T-helper 2 cell treated with Interferon-gamma antibody and Interleukin-4, amounts not matched to agents 5 μg/mL and 100 μg/mL, for 36 hours (primary cell): ENCODE measurements at places on chromosomes 2 and 18.

GRCh38 chr2:38218591-38218991 lies 142.6 kb upstream of the CYP1B1 start:
- no peak for DNase-seq

- DNase-seq: no peak
Observed at GRCh38 chr2:45570671-45571334, 40.3 kb downstream of the SRBD1 start.

- DNase-seq: no peak
Observed at GRCh38 chr2:71686781-71687180, 233.4 kb downstream of the DYSF start.

- DNase-seq: no peak
Observed at GRCh38 chr2:11072550-11072949, 82.7 kb upstream of the SLC66A3 start.

- DNase-seq: no peak
Observed at GRCh38 chr2:33250417-33251029, 225.9 kb upstream of the RASGRP3 start.

- no peak for DNase-seq
Observed at GRCh38 chr2:231241755-231242507, 43.5 kb downstream of the ARMC9 start.

DNA sequence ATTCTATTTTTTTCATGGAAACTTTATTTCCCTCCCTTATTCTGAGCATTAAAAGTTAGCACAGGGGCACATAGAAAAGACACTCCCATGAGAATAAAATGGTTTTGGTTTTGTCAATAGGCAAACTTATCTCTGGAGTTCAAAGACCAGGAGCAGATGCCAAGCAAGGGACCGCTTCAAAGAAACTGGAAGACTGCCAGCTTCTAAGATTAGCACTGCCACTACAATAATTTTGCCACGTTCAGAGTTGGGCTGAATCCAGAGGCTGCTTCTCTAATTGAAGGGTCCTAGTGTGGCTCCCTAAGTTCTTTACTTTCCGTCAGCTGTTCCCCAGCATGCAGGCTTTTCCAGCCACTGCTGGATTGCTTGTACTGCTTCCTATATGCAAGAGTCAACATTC lies 681.0 kb upstream of the GCFC2 start:
- no peak for DNase-seq

DNA sequence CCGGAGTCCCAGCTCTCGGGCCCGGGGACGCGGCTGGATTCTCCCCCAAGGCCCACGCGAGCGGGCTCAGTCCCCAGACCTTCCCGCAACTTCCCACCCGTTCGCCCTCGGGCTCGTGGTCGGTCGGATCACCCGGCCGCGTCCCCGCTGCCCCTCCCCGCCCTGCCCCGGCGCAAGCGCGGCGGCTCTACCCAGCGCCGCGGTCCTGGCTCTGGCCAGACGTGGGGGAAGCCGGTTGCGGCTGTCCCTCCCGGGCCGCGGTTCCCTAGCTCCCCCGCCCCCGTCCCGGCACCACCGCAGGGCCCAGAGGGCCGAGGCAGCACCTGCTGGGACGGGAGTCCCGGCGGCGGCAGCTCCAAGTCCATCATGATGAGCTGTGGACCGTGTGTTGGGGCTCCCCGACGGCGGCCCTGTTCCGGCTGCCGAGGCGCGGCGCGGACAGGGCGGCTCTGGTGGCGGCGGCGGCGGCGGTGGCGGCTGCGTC lies 276 bp downstream of the NFE2L2 start:
- DNase-seq: no peak

- no peak for DNase-seq
Observed at GRCh38 chr2:198880421-198880820, 577.3 kb downstream of the SATB2 start.

GRCh38 chr2:216006164-216006663 lies 7.1 kb downstream of the MREG start:
- peak; percentile 65 for DNase-seq

GRCh38 chr18:25235401-25236042 lies 116.4 kb downstream of the ZNF521 start:
- DNase-seq: no peak

GRCh38 chr2:218397820-218398436 lies 1.7 kb upstream of the CTDSP1 start:
- DNase-seq: peak; percentile 76

GRCh38 chr2:211331736-211332135 lies 775.3 kb downstream of the CPS1 start:
- no peak for DNase-seq

DNA sequence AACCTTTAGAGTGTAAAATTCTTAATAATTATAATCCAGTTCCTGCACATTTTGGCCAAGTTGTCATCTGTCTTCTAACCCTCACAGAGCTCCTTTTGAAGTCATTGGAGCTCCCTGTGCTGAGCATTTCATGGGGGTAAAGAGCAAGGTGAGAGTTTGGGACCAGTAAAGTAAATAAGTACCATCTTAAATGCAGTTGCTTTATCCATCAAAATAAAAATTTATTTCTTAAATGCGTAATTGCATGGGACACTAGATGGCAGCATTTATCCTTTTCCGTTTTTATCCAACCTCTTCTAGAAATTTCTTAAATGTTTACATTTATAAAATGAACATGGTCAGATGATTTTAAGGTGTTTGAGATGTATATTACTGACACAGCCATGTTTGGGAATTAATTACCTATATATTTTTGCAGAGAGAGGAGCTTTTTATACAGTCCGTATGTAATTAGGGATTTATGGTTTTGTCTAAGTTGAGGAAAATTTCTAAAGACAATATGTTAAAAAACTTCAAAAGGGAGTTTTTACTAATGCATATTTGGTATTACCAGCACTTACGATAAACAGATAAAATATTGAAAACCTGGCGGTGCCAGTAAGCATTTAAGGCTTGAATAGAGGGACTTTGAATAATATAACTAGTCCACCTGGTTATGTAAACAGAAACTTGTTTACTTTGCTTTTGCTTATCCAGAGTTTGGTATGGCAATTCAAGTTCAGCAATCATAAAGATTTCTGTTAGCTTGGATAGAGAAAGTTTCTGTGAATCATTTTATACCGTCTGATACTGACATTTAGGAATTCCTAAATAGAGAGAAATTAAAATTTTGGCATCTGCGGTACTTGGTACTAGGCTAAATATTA lies 54.5 kb downstream of the ACSL3 start:
- no peak for DNase-seq

- DNase-seq: no peak
Observed at GRCh38 chr2:11502740-11503292, 31.0 kb upstream of the GREB1 start.

DNA sequence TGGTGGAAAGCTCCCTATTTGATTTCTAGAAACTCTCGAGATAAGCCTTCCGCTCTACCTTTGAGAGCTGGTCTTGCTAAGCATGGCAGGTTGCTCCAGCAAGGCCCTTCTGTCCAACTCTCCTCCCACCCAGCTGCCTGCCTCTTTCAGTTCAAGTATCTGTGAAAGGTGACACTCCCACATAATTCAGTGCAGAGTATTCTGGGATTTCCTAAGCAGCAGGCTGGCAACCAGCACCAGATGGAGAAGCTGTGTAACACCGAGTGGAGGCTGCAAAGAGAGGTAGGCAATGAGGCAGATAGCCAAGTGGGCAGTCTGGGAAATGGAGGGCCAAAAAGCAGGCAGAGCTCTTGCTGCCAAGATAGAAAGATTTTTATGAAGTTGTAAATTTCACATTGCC lies 88.4 kb upstream of the CAVIN2 start:
- DNase-seq: no peak

GRCh38 chr2:145020139-145020538 lies 500.2 kb upstream of the ZEB2 start:
- DNase-seq: no peak

- DNase-seq: no peak
Observed at GRCh38 chr2:10305715-10306114, 3.0 kb downstream of the HPCAL1 start.

DNA sequence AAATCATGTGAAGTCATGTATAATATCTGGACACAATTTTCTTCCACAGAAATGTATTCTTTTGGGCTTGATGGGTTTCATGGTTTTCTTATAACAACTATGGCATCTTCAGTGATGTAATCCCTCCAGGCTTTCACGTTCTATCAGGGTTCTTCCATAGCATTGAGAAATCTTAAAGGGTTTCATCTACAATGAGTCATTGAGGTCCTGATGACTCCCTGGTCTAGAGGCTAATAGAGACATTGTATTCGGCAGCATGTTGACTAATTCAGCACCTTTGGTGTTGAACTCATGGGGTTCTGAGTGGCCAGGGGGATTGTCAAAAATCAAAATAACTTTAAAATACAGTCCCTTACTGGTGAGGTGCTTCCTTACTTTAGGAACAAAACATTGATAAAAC lies 614.0 kb upstream of the CRIM1 start:
- no peak for DNase-seq

DNA sequence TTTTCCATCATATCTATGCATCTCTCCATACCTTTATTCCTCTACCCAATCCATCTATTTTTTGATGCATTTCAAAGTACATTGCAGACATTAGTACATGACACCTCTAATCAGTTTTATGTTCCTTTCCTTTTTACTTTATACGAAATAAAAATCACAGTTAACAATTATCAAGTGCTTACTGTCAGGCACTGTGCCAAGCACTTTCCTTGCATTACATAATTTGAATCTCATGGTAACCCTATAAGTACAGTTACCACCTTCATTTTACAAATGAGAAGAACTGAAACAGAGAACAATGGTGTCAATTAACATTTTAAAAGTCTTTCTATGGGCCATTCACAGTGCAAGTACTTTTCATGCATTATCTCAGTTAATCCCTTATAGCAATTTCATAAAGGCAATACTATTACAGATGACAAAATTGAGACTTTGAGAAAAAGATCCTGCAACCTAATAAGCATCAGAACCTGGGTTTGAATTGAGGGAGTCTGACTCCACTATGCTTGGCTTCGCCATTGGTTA lies 544.4 kb upstream of the TNP1 start:
- no peak for DNase-seq

- no peak for DNase-seq
Observed at GRCh38 chr18:23137097-23137635, 1.9 kb downstream of the CABLES1 start.

GRCh38 chr2:74619651-74620297 lies 28.4 kb downstream of the M1AP start:
- no peak for DNase-seq

DNA sequence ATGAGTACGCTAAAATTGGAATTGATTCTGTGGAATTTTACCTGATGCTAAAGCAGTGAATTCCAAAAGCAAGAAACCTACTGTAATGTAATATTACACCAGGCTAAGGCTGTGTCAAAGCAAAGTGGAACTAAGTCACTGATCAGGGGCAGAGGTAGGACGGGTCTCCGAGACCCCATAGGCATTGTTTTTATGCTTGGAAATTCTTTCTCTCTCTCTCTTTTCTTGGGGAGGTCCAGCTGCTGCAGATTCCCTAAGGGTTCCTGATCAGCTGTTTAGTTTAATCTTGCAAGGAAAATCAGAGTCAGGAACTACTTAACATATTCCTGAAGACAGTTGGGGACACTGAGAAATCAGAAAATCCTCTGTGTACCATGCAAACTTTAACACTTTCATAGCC lies 220.2 kb downstream of the SRBD1 start:
- DNase-seq: no peak

DNA sequence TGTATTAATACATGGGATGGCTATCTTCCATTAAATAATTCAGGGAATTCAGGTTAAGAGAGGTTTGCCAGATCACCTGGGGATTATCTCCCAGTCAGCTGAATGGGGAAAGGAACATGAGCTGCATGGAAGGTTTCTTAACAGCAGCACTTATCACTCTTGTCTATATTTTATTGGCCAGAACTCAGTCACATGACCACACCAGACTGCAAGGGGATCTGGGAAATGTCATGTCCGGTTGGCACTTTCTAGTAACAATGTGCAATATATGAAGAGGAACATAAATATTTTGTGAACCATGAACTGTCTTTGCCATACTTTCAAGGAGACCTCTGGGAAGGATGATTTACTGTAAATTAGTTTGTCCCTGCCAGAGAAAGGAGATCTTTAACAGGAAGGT lies 599.1 kb downstream of the SLC4A3 start:
- no peak for DNase-seq

DNA sequence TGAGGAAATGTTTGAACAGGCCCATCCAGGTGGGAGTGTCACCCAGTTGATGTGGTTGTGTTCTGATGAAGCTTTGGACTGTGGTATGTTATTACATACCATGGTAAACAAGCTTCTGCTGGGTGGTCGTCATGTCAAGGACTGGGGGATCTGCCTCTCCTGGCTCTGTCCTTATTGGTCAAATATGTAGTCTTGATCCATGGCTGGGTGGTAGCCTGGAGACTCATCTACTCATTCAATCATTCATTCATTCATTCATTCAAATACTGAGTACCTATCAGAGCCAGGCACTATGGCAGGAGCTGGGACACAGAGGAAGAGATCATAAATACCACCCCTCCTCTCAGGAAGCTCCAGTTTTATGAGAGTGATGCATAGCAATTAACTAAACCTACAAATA lies 60.8 kb downstream of the TACR1 start:
- DNase-seq: no peak

- no peak for DNase-seq
Observed at GRCh38 chr2:119837759-119838158, 78.0 kb downstream of the PTPN4 start.

DNA sequence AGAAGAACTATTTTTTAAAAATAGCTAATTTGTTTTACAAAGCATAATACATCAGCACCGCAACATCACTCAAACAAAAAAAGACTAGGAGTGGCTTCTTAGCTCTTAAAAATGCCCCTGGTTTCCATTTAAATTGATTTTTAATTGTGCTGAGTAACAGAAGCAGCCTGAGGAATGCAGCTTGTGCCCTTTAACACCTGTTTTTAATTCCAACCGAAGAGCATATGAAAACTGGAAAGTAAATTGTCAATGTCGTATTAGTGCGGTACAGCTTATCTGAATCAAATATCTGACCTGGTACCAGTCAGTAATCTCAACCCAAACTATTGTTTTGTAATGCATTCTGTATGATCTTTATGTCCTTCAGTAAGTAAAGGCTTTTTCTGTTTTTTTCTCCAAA lies 13.2 kb upstream of the CD302 start:
- no peak for DNase-seq

DNA sequence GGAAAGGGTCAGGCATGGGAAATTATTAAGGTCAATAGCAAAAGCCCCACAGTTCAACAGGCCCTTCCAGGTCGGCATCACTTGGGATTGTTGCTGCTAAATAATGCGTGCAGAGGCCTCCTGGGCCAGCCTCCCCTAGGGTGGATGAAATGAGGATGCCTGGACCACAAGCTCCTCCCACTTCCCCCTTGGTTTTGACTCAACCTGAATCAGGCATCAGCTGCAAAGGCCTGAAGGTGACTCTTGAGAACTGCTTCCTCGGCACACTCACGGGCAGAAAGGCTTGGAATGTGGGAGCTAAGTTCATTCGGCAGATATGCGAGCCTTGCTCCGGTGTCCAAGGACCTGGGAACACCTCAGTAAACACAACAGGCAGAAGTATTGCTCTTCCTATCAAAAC lies 69.3 kb downstream of the MBP start:
- peak; percentile 84 for DNase-seq

DNA sequence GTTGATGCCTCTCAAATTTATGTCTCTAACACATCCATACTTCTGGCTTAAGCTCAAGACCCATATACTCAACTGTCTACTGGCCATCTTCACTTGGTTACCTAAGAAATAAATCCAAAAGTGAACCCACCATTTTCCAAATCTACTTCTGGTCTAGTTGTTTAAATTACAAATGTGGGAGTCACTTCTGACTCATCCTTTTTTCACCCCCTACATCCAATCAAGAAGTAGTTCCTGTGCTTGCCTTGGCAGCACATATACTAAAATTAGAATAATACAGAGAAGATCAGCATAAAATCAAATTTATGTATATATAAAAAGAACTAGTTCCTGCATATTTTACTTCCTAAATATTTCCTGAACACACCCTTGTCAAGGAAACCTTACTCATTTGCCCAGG lies 53.6 kb downstream of the STRN start:
- DNase-seq: no peak

- no peak for DNase-seq
Observed at GRCh38 chr2:38030635-38031355, 45.2 kb downstream of the CYP1B1 start.
